ENCODE measurements at places on chromosomes 16 and 17. TPM values are rescaled to one million over a fixed set of nuclear protein-coding genes. Genes with fewer than 3 reads are reported as not detected.

The CCL7 gene
- not detected for total RNA-seq

The SLFN12 gene
- total RNA-seq = 10.7 TPM

DNA sequence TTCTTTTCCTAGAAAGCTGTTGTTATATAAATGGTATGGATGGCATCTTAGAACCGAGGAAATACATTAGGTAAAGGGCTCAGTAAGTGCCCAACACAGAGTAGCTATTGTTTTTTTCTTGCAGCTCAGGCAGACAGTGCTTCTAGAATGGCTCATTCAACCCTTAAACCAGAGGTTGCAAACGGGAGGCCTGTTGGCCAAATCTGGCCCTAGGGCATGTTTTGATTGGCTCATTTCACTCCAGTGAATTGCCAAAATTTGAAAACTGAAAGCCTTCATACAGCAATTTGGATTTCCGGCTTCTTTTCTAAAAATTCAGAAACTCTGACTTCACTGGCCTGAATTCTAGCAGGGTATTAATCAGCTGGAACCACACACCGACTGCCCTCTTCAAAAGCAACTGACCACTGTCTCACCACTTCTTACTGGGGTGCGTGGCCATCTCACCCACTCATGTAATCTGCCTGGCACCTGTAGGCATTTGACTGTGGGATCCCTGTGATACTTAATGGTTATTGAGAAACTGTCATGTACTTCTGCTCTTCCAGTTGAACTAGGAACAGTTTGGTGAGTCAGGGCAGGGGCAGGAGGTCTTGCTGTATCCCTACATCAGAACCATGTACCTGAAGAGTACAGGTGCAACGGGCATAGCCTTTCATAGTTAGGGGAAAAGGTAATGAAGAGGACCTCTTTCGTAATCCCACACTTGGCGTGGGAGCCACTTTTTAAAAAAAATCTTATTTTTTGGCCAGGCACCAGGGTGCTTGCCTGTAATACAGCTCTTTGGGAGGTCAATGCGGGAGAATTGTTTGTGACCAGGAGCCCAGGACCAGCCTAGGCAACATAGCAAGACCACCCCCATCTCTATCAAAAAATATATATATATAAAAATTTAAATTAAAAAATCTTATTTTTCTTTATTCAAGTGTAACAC lies 53.6 kb upstream of the SCNN1B start:
- DNase-seq = no peak

DNA sequence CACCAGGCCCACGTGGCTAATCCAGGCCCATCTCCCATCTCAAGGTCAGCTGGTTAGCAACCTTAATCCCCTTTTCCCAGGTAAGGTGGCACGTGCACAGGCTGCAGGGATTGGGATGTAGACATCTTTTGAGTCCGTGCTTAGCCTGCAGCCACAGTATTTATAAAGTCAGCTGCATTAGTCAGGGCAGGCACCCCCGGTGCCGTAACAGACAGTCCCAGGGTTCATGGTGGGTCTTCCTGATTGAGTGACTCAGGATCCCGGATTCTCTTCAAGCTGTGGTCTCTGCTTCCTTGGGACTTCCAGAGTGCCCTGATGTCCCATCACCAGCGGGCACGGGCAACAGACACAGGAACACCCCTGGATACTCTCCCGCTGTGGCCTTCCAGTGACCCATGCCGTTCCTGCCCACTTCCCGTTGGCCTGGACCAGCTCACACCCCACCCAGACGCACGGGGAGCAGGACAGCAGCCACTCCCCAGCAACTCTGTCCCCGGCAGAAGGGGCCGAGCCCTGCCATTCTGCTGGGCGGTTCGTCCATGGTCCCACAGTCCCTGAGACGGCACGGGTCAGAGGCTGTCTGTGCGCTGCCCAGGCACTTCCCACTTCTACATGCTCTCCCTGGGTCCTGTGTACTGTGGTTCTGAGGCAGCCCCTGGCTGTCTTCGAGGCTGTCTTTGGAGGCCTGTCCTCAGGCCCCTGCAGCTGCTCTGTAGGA lies 248.6 kb upstream of the GSE1 start:
- no peak for DNase-seq

GRCh38 chr16:12798846-12799245 lies 4.8 kb downstream of the CPPED1 start:
- no peak for DNase-seq

GRCh38 chr16:66616169-66616568 lies 11.7 kb downstream of the CMTM3 start:
- DNase-seq = no peak

DNA sequence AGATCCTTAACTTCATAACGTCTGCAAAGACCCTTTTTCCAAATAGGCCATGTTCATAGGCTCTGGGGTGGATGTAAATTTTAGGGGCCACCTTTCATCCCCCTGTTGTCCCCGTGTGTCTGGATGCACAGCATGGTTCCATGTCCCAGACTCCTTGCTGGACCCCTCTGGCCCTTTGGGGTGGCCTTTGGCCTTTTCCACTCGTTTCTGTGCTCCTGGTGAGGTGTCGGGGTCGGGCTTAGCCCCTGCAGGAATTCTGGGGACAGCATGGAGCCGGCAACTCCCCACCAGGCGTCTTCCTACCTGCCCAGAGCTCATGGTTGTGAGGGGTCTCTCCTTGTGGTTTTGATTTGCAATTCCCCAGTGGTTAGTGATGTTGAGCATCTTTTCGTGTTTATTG lies 183.5 kb downstream of the SEC14L1 start:
- no peak for DNase-seq
